ENCODE measurements at places on chromosomes 12 and 14. TPM values are rescaled to one million over a fixed set of nuclear protein-coding genes. Genes with fewer than 3 reads are reported as not detected.
A peak's percentile ranks its signal among the peaks of the same experiment; 100 is the strongest.

GRCh38 chr12:122031342-122032216 is 9.9 kb downstream of the BCL7A start:
- no peaks in the 10 kb centered on the region for H3K36me3 ChIP-seq
- no peak overlapping the region for H3K27ac ChIP-seq
- H3K4me1 ChIP-seq: no peaks in the 10 kb centered on the region
- no peak overlapping the region for H3K4me3 ChIP-seq
- H3K27me3 ChIP-seq: no peaks in the 10 kb centered on the region
- peak; percentile 57 for DNase-seq

BCL2L2 gene
- 70.7 TPM for total RNA-seq

BEST3 gene
- not detected for total RNA-seq

DNA sequence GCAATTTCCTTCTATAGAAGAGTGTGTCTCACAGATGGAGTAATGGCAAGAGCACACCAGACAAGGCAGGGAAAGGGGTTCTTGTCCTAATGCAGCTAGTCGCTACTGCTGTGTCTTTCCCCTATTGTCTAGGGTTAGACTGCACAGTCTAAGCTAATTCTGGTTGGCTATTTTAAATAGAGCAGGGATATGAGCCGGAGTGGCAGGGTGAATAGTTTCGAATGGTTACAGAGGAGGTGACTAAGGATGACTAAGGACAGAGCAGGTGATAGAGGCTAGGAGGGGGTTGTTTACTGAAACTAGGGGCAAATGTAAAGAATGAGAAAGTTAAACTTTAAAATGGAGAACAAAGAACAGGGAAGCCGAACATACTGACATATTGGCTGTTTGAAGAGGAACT is 25.6 kb upstream of the CPNE8 start:
- no peak for DNase-seq
- H3K36me3 ChIP-seq: no peaks in the 10 kb centered on the region
- H3K27ac ChIP-seq: no peak overlapping the region
- no peaks in the 10 kb centered on the region for H3K4me1 ChIP-seq

- no peaks in the 10 kb centered on the region for H3K4me1 ChIP-seq
- no peak overlapping the region for H3K27ac ChIP-seq
- no peak overlapping the region for H3K4me3 ChIP-seq
- no peak for DNase-seq
- no peaks in the 10 kb centered on the region for H3K27me3 ChIP-seq
- H3K36me3 ChIP-seq: no peaks in the 10 kb centered on the region
These were observed 2.4 kb upstream of the FAM181A start for GRCh38 chr14:93924592-93925355.

GRCh38 chr14:93133464-93133863 is 17.7 kb upstream of the ITPK1 start:
- no peaks in the 10 kb centered on the region for H3K27me3 ChIP-seq
- H3K27ac ChIP-seq: no peak overlapping the region
- H3K4me1 ChIP-seq: no peaks in the 10 kb centered on the region
- no peak for DNase-seq
- H3K36me3 ChIP-seq: no peaks in the 10 kb centered on the region
- H3K4me3 ChIP-seq: no peak overlapping the region

- no peak overlapping the region for H3K4me3 ChIP-seq
- H3K36me3 ChIP-seq: no peaks in the 10 kb centered on the region
- H3K4me1 ChIP-seq: no peaks in the 10 kb centered on the region
- no peak for DNase-seq
- peak overlapping the region; percentile 34 for H3K27ac ChIP-seq
These were observed 84.4 kb downstream of the ARF6 start for GRCh38 chr14:49977126-49977841.

- H3K27ac ChIP-seq: no peak overlapping the region
- H3K27me3 ChIP-seq: no peaks in the 10 kb centered on the region
- no peaks in the 10 kb centered on the region for H3K4me1 ChIP-seq
- H3K4me3 ChIP-seq: no peak overlapping the region
- no peak for DNase-seq
These were observed 94.4 kb upstream of the PLEKHG7 start for GRCh38 chr12:92608151-92609091.

DNA sequence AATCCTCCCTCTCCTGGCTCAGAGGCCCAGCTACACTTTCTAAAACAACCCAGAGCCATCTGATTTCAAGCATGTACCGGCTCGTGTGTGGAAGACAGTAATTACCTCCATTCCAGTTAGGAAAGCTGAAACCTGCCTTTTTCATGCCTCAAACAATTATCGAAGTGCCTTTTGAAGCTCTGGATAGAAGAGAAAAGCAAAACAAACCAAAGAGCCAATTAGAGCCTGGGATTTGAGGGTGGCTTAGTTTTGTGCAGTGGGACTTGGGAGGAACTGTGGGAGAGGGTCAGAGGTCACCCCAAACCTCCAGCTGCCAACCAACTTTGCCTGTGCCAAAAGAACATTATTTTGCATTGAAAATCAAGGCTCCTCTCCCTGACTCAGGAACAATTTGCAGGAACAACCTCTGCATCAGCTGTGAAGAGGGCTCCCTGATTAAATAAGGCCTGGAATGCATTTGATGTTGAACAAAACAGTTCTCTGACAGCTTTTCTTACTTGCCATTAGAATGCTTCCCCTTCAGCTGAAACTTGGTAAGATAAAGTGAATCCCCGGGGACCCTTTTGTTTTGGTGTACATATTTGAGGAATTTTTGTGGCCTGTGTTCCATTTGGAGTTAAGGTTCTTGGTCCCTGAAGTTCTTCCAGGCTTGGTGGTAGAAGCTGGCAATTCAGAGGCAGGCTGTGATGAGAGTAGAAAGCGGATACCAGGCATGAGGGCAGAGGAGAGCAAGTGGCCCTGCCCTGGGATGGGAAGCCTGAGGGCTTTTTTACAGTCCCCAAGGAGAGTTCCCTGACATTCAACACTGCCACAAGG is 270.1 kb downstream of the ZFP36L1 start:
- no peaks in the 10 kb centered on the region for H3K27me3 ChIP-seq
- no peaks in the 10 kb centered on the region for H3K36me3 ChIP-seq
- H3K4me3 ChIP-seq: no peak overlapping the region
- peak overlapping the region; percentile 78 for H3K27ac ChIP-seq
- H3K4me1 ChIP-seq: peaks cover 4% of the 10 kb centered on the region
- DNase-seq: no peak

GRCh38 chr12:28683366-28683765 is 465.7 kb upstream of the FAR2 start:
- H3K27ac ChIP-seq: no peak overlapping the region
- H3K4me1 ChIP-seq: no peaks in the 10 kb centered on the region
- no peak for DNase-seq
- H3K27me3 ChIP-seq: no peaks in the 10 kb centered on the region
- H3K36me3 ChIP-seq: no peaks in the 10 kb centered on the region
- no peak overlapping the region for H3K4me3 ChIP-seq

DNA sequence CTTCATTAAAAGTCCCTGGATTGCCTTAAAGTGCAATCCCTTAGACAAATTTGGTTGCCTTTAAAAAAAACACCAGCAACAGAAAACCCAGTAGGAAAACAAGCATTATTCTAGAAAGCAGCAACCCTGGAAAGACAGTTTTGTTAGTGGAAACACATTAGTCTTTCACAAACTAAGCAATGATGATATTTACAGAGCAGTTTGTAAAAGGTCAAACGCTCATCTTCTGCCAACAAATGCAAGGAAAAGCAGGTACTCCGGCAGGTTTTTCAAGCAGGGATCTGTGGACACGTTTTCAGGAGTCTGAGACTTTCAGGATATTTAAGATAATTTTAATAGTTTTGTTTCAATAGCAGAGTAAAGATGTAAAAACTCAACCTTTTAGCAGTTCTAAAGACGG is 202.2 kb downstream of the EXOC5 start:
- no peaks in the 10 kb centered on the region for H3K4me1 ChIP-seq
- DNase-seq: no peak
- H3K27me3 ChIP-seq: no peaks in the 10 kb centered on the region

DNA sequence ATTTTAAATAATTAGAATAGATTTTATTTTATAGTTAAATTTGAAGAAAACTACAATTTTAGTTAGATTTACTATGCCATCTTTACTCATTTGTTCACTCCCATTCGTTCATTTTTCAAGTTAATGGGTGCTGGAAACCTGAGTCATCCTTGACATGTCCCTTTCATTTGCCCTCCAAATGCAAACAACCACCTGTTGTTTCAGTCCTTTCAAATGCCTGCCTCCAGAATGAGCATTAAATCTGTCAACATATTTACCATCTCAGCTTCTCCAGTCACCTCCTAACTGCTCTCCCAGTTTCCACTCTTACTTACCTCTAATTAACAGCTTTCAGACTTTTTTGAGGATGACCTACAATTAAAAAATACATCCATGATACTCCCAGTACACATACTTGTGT is 375.5 kb downstream of the RAD51B start:
- H3K36me3 ChIP-seq: no peaks in the 10 kb centered on the region
- no peaks in the 10 kb centered on the region for H3K27me3 ChIP-seq
- peaks cover 6% of the 10 kb centered on the region for H3K4me1 ChIP-seq
- no peak overlapping the region for H3K27ac ChIP-seq
- no peak overlapping the region for H3K4me3 ChIP-seq
- DNase-seq: no peak

DNA sequence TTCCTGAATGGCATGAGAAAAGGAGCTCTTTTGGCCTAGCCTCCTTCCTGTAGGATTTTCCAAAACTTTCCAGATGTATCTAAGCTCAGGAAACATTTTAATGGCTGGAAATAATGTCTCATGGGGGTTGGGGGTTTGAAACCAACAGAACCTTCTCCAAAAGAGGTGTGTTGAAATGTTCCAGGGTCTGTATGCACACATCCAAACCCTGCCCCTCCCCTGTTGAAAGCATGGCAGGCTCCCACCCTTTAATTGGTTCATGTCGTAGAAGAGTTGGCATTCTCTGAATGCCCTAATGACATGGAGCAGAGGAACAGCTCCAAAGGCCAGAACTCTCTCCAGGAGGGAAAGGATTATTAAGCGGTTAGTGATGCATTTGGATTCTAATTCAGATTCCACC is 353.2 kb downstream of the ZFP36L1 start:
- no peak overlapping the region for H3K27ac ChIP-seq
- H3K36me3 ChIP-seq: no peaks in the 10 kb centered on the region

GRCh38 chr14:63663428-63664341 is 22.0 kb upstream of the WDR89 start:
- no peak for DNase-seq
- no peaks in the 10 kb centered on the region for H3K27me3 ChIP-seq
- H3K4me3 ChIP-seq: no peak overlapping the region
- no peaks in the 10 kb centered on the region for H3K36me3 ChIP-seq
- H3K4me1 ChIP-seq: no peaks in the 10 kb centered on the region
- H3K27ac ChIP-seq: no peak overlapping the region

DNA sequence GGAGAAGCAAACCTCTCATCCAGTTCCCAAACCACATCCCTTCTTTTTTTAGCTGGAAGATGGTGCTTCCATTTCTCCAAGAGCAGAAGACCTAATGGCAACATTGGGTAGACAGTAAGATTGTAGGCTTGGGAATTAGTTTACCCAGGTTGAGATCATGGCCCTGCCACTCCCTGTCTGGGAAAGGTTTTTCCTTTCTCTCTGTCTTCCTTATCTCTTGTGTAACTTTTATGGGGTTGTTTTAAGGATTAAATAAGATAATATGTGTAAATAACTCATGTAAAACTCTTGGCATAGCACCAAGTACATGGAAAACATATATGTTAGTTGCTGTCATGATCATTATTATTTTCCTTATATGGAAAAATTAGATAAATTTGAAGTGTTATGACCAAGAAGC is 23.2 kb upstream of the PSMA6 start:
- peaks cover 2% of the 10 kb centered on the region for H3K36me3 ChIP-seq
- no peaks in the 10 kb centered on the region for H3K4me1 ChIP-seq
- H3K27me3 ChIP-seq: no peaks in the 10 kb centered on the region
- H3K27ac ChIP-seq: no peak overlapping the region
- no peak overlapping the region for H3K4me3 ChIP-seq

GRCh38 chr14:67539116-67539515 is 6.0 kb downstream of the PLEKHH1 start:
- H3K36me3 ChIP-seq: no peaks in the 10 kb centered on the region
- no peaks in the 10 kb centered on the region for H3K4me1 ChIP-seq
- DNase-seq: no peak

- H3K4me1 ChIP-seq: no peaks in the 10 kb centered on the region
- no peaks in the 10 kb centered on the region for H3K36me3 ChIP-seq
- H3K27me3 ChIP-seq: no peaks in the 10 kb centered on the region
- no peak overlapping the region for H3K27ac ChIP-seq
- no peak overlapping the region for H3K4me3 ChIP-seq
These were observed 28.5 kb downstream of the ARF6 start for GRCh38 chr14:49921401-49921800.

ATXN3 gene
- total RNA-seq: 49.4 TPM

BEGAIN gene
- 2.6 TPM for total RNA-seq

- no peak overlapping the region for H3K27ac ChIP-seq
- H3K4me3 ChIP-seq: no peak overlapping the region
- no peak for DNase-seq
- no peaks in the 10 kb centered on the region for H3K27me3 ChIP-seq
These were observed 131.9 kb downstream of the MDGA2 start for GRCh38 chr14:47543459-47543858.

- H3K27ac ChIP-seq: no peak overlapping the region
- no peak overlapping the region for H3K4me3 ChIP-seq
- H3K27me3 ChIP-seq: no peaks in the 10 kb centered on the region
These were observed 233.6 kb upstream of the MIS18BP1 start for GRCh38 chr14:45486599-45486998.

- no peak for DNase-seq
- no peak overlapping the region for H3K4me3 ChIP-seq
- H3K27ac ChIP-seq: no peak overlapping the region
- H3K4me1 ChIP-seq: no peaks in the 10 kb centered on the region
- H3K36me3 ChIP-seq: no peaks in the 10 kb centered on the region
These were observed 85.6 kb downstream of the MAP1LC3B2 start for GRCh38 chr12:116644806-116645205.

- DNase-seq: no peak
- no peaks in the 10 kb centered on the region for H3K4me1 ChIP-seq
- H3K36me3 ChIP-seq: no peaks in the 10 kb centered on the region
- no peak overlapping the region for H3K27ac ChIP-seq
- H3K27me3 ChIP-seq: no peaks in the 10 kb centered on the region
These were observed 34.8 kb downstream of the PTHLH start for GRCh38 chr12:27937768-27938167.

TTC9 gene
- total RNA-seq: 2.7 TPM

- no peaks in the 10 kb centered on the region for H3K4me1 ChIP-seq
- no peak overlapping the region for H3K4me3 ChIP-seq
- no peak overlapping the region for H3K27ac ChIP-seq
- H3K27me3 ChIP-seq: peaks cover 2% of the 10 kb centered on the region
- DNase-seq: no peak
These were observed 134.5 kb upstream of the C14orf180 start for GRCh38 chr14:104445086-104445485.

DNA sequence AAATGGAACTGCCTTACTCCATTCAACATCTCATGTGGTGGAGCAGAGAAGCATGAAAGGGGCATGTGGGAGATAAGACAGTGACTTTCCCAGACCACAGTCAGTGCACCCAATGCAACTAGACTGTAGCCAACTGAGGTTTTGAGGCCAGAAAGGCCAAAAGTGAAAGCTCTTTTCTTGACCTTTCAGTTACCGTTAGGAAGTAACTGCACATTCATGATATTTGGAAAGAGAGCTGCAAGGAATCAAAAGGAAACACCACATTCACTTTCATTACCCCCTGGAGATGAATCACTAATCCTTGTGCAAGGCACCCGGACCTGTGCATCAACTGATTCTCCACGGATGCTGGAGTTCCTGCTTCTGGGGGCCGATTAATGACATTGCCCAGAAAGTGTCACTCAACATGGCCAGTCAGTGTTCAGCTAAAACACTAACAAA is 72.9 kb upstream of the ELK3 start:
- no peaks in the 10 kb centered on the region for H3K36me3 ChIP-seq
- no peak overlapping the region for H3K4me3 ChIP-seq
- H3K27ac ChIP-seq: no peak overlapping the region
- H3K27me3 ChIP-seq: no peaks in the 10 kb centered on the region
- DNase-seq: no peak
- no peaks in the 10 kb centered on the region for H3K4me1 ChIP-seq

OR4E2 gene
- total RNA-seq: not detected

GRCh38 chr12:52189376-52190174 is 2.2 kb downstream of the KRT80 start:
- no peak for DNase-seq
- H3K4me1 ChIP-seq: peaks cover 4% of the 10 kb centered on the region
- H3K27me3 ChIP-seq: no peaks in the 10 kb centered on the region

All from aorta (tissue), 5 donors.